ENCODE measurements at places on chromosomes 5 and 9.

DNA sequence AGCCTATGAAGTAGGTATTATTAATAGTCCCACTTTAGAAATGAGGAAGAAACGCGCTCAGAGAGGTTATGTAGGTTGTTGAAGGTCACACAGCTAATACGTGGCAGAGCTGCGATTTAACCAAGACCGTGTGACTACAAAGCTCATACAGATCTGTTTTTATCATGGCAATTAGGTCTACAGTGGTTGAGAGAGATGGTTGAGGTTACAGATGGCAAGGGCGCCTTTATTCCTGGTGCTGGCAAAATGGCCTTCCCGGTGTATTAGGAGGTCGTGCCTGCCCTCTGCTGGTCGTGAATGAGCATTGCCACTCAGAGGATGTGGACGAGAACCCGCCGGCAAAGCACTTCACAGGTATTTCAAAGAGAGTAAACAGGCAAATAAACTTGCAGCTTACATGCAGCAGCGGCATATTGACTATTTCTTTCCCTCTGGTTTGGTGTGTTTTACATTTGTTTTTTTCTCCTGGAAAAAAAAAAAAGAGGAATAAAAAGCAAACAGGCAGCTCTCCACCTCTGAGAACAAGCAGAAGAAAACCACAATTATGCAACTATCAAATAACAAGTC, 65.3 kb upstream of the EGFLAM start:
- DNase-seq: peak; percentile 78

DNA sequence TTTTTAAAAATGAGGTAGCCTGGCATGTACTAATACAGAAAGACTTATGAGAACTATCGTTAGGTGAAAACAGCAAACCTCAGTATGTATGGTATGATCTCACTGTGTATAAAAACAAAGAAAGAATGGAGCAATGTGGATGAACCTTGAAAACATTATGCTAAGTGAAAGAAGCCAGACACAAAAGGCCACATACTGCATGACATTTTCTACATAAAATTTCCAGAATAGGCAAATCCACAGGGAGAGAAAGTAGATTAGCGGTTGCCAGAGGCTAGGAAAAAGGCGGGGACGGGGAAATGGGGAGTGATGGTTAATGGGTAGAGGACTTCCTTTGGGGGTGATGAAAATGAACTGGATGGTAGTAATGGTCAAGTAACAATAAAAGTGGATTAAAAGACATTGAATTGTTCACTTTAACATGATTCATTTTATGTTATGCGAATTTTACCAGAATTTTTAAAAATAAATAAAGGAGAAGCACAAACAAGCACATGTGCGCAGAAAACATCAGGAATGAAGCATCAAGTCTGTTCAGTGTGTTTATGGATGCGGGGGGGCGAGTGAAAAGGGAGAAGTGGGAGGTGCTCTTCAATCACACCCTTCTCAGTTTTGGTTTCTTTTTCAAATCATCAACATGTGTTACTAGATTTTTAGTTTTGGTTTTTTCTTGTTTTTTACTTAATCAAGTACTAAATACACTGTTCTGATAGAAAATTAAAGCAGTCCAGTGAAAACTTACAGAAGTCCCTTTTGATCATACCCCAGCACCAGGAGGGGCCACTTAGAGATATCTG, 16.3 kb downstream of the ROR2 start:
- no peak for DNase-seq

- no peak for DNase-seq
Observed at GRCh38 chr9:129687391-129687790, 21.9 kb downstream of the PRRX2 start.

DNA sequence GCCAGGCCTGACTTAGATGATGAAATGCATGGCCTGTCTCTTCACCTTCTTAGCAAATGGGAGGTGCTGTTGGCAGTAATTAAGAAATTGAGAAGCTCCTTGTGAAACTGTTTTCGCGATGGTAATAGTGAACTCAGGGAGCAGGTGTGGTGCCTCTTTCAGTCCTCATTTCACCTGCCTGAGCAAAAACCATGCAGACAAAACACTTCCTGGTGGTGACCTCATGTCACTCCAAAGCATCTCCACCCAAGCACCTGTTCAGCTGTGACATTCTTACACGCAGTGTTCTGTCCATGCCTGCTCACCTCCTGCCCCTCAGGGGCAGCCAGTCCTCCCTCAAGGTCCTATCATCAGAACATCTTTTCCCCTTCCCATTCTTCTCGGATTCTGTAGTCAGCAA, 146.5 kb downstream of the CD180 start:
- no peak for DNase-seq

DNA sequence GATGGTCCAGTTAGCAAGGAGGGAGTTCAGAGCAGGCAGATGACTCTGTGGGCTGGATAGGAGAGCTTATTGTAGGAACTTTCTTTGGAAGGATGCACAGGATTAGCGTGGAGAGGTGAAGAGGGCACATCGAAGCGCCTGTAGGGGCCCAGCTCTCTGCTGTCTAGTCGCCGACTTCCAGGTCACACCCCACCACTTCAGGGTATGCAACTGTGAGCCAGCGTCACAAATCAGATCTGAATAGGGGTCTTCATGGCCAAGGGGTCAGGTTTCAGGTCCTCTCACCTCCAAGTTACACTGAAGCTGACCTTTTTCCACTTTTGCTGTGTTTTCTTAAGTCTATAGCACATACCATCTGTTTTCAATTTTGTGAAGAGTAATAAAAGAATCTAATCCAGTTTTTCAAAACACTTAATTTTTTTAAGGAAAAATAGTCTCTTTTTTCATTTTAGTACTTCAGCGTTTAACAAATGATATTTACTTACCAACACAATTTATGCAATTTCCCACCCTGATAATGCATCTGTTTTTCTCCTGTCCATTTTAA, 364.2 kb upstream of the CLINT1 start:
- no peak for DNase-seq

- no peak for DNase-seq
Observed at GRCh38 chr9:74946686-74947085, 6.0 kb downstream of the C9orf40 start.

Data from right cardiac atrium (tissue), 5 donors.